ENCODE measurements at places on chromosomes 2 and 18.

GRCh38 chr2:61640406-61640805, 102.2 kb upstream of the XPO1 start:
- DNase-seq, result no peak

DNA sequence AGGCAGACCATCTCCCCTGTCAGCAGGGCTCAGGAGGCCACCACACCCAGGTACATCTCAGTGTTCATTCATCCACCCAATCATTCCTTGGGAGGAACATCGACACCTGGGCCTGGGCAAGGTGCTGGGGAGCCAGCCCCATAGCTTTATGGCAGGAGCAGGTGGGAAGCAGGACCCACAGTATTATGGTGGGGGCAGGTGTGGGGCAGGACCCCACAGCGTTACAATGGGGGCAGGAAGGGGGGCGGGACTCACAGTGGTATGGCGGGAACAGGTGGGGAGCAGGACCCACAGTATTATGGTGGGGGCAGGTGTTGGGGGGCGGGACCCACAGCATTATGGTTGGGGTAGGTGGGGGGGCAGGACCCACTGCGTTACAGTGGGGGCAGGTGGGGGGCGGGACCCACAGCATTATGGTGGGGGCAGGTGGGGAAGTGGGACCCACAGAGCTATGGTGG, 128.9 kb upstream of the HS6ST1 start:
- no peak for DNase-seq

- no peak for DNase-seq
These were observed 128.2 kb downstream of the AKAIN1 start for GRCh38 chr18:5068851-5069250.

GRCh38 chr2:180555391-180555965, 424.9 kb upstream of the UBE2E3 start:
- no peak for DNase-seq

DNA sequence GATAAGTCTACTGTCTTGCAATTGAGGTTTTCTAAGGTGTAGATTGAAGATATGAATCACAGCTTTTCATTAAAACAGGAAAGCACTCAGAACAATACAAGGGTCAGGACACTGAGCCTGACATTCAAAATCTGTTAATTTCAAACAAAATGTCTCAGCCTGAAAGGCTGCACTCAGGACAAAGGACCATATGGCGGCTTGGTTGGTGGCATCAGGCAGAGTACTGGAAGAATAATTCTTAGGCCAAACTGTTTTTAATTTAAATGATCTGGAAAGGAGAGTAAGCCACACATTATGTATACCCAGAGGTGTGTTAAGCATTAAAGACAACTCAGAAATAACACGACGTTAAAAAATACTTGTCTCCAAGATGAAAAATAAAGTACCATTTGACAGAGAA, 85.9 kb downstream of the SKA1 start:
- DNase-seq, result no peak
